Endothelial cell (in vitro differentiated cells): ENCODE measurements at places on chromosomes 11 and 22.

DNA sequence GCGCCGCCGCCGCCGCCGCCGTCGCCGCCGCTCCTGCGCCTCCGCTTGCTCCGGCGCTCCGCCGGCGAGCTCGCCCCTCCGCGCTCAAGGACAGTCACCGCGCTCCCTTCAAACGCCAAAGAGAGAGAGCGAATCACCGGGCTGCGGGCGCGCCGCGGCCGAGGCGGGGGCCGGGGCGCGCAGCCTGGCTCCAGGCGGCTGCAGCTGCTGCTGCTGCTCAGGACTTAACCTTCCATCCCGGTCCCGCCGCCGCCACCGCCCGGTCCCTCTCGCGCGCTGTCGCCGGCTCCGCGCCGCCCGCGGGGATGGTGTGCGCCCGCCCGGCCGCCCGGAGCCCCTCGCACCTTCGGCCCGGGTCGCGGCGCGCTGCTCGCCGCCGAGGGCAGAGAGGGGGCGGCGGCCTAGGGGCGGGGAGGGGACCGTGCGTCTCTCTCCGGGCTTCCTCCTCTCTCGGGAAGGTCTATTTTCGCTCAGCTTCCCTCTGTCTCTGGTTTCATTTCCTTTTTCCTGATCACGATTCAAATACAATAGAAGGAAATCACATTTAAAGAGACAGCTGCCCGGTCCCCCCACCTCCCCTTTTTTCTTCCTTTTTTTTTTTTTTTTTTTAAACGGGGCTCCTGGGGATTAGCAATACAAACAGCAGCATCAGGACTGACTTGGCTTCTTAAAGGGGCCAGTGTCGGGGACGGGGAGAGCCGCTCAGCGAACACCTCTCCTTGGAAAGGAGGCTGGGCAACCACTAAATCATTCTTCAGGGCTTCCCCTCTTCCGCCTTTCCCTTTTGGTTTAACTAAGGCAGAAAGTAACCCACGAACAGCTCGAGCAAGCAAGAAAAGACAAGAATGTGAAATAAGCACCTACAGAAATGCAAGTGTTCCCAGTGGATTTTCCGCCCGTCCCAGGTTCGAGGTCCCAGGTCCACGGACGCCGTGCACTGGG is 22.1 kb downstream of the LMO2 start:
- DNase-seq: peak; percentile 69

GRCh38 chr11:75513250-75513649 is 12.5 kb downstream of the GDPD5 start:
- no peak for DNase-seq

- DNase-seq: no peak
These were observed 59.3 kb downstream of the ENDOD1 start for GRCh38 chr11:95148938-95149337.

- no peak for DNase-seq
These were observed 33.3 kb downstream of the ST14 start for GRCh38 chr11:130192845-130193267.

GRCh38 chr11:4044976-4045646 is 49.5 kb upstream of the RRM1 start:
- no peak for DNase-seq

- no peak for DNase-seq
These were observed 79.5 kb downstream of the ST3GAL4 start for GRCh38 chr11:126434950-126435335.

GRCh38 chr11:1935156-1936071 is 11.7 kb upstream of the MRPL23 start:
- DNase-seq: no peak

GRCh38 chr11:46107780-46108179 is 13.5 kb downstream of the PHF21A start:
- no peak for DNase-seq

GRCh38 chr11:1109918-1110705 is 35.4 kb downstream of the MUC2 start:
- DNase-seq: no peak

DNA sequence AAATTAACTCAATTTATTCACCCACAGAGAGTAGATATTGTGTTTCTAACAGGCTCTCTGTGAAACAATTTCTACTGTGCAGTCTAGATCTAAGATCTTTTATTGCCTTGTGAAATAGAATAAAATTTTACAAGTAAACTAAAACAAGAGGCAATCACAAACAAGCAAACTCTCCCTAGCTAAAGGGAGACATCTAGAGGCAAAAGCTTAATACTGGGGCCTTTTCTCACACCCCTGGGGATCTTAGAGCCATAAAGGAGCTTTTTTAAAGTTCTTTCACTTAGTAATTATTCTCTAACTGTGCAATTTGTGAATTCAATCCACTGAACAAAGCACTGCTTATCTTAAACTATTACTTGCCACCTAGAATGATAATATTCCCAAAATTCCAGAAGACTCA is 19.7 kb downstream of the ALG9 start:
- no peak for DNase-seq

GRCh38 chr11:45924036-45924915 is 1.8 kb downstream of the LARGE2 start:
- no peak for DNase-seq

- no peak for DNase-seq
These were observed 4.9 kb downstream of the NDUFC2 start for GRCh38 chr11:78074756-78075155.

- DNase-seq: no peak
These were observed 105.5 kb downstream of the PARVA start for GRCh38 chr11:12482839-12483238.

DNA sequence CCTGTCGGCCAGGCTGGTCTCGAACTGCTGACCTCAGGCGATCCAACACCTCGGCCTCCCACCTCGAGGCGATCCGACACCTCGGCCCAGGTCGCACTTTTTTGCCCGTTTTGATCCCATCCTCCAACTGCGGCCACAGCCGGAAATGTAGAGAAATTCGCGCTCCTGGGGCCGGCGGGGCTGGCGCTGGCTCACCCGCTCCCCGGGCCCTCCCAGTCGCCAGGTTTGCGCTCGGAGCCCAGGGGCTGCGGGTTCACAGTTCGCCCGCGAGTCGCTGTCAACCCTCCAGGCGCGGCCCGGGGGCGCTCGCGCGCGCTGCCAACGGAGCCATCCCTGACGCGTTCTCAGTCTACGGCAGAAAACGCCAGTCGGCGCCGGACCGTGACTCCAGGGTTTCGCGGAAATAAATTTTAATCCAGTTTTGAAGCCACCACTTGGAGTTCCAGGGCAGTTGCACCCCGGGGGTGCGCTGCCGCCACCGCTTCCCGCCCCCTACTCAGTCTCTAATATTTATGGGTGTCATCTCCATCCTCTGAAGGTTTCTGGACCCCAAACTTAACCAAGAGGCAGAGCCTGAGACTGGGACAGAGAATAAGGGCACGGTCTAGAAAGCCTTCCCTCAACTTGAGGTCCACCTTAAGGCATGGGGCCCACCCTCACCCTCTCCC is 1.5 kb upstream of the KLHDC7B start:
- DNase-seq: peak; percentile 88

DNA sequence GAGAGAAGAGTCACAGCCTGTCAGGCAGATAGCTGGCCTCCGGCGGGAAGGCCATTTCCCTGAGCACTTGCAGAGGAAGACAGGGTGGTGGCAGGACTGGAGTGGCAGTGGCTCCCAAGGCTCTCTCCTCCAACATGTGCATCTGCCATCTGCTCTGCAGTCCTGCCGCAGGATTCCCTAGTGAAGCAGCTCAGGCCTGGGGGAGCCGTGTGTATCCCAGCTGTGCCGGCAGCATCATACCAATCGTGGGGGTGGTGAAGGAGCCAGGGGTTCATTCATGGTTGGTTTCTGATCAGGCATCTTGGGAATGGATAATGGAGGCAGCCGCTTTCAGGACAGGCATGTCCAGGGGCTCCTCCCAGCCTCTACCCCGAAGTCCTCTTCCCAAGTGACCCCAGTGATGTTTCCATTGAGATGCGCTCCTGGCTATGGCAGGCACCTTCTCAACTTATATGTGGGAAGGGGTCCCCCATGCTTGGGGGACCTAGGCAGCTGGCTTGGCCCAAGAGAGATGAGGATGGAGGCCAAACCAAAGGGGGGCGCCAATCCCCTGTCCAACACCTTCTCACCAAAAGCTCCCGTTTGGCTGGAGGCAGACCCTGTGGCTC is 6.1 kb downstream of the TAGLN start:
- DNase-seq: no peak

GRCh38 chr11:110311783-110312579 is 15.6 kb upstream of the RDX start:
- DNase-seq: no peak

DNA sequence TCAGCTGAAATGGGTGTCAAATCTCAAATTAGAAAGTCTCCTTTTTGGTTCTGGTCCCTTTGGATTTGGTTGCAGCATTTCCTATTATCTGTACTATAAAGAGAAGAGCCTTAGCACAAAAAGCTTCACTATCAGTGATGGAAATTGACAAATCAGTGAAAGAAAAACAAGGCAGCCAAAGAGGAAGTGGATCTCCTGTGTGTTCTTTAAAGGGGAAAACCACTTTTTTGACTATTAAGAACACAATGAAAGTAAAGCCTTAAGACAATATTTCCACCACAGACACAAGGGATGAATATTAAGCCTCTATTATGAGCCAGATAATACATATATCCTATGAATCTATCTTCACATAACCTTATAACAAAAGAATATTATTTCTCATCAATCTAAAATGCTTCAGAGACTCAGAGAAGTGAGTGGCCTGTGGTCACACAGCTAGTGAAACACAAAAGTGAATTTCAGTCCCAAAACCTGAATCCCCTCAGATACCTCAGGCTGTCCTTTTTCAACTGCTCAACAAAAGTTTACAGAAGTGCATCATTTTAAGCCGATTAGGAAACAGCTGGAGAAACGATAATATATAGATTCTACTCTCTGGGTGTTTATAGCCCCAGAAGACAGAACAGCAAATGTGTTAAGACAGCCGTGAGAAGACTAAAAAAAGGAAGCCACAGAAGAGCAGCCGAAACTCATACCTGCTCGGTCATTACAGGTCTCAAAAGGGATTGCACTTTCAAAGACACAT is 24.4 kb upstream of the FSHB start:
- no peak for DNase-seq

DNA sequence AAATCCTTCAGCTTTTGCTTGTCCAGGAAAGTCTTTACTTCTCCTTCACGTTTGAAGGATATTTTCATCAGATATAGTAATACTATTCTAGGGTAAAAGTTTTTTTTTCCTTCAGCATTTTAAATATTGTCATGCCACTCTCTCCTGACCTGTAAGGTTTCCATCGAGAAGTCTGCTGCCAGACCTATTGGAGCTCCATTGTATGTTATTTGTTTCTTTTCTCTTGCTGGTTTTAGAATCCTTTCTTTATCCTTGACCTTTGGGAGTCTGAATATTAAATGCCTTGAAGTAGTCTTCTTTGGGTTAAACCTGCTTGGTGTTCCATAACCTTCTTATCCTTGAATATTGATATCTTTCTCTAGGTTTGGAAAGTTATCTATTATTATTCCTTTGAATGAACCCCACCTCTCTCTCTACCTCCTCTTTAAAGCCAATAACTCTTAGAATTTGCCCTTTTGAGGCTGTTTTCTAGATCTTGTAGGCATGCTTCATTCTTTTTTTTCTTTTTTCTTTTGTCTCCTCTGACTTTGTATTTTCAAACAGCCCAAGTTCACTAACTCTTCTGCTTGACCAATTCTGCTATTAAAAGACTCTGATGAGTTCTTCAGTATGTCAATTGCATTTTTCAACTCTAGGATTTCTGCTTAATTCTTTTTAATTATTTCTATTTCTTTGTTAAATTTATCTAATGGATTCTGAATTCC is 12.0 kb upstream of the WEE1 start:
- DNase-seq: no peak

DNA sequence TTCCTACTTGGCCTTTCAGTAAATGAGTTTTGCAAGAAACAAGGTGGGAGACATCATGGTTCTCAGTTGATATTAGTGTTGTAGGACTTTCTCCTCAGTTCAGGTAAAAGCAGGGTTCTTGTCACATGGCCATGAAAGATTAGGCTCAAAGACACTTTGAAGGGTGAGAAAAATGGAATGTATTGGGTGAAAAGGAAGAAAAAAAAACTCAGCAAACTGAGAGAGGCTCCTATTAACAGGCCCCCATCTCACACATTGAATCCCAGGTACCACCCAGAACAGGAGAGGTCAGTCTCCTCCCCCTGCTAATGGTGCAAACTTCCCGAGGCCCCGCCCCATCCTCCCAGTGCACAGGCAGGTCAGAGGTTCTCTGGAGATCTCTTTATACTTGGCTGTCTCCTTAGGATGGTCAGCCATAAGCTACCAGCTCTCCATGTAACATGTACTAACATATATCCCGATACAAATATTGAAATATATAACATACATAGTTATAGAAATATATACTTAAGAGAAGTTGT is 62.2 kb downstream of the MICAL2 start:
- no peak for DNase-seq

DNA sequence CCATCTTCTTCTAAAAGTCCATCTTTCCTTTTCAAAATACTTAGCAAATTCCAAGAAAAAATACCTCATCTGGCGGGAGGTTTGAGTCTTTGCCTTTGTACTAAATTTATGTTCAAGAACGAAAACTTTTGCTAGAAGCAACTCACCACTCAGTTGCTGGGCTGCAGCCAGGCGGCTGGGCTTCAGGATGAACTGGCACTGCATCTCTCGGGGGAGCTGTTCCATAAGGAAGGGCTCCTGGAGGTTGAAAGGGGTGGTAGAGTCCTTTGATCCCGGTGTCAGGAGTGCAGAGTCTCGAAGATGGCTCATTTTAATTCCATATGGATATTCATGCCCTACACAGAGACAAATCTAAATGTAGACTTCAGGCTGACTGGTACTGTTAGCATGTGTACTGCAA is 105.8 kb downstream of the ARHGAP20 start:
- no peak for DNase-seq

- DNase-seq: peak; percentile 75
These were observed 590.0 kb downstream of the METTL15 start for GRCh38 chr11:28697920-28698827.

- no peak for DNase-seq
These were observed 15.2 kb downstream of the TRIM3 start for GRCh38 chr11:6458352-6459098.

DNA sequence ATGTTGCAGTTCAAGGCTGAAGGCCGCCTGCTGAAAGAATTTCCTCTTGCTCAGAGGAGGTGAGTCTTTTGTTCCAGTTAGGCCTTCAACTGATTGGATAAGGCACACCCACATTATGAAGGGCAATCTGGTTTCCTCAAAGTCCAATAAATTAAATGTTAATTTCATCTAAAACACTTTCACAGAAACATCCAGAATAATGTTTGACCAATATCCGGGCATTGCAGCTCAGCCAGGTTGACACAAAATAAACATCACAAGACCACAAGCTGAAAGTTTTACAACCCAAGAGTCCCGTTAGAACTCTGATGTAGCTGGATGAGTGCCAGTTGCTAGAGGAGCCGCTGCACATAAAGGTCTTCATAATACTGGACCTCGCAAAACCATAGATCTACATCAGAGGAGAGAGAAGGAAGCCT is 64.9 kb upstream of the EED start:
- DNase-seq: no peak

DNA sequence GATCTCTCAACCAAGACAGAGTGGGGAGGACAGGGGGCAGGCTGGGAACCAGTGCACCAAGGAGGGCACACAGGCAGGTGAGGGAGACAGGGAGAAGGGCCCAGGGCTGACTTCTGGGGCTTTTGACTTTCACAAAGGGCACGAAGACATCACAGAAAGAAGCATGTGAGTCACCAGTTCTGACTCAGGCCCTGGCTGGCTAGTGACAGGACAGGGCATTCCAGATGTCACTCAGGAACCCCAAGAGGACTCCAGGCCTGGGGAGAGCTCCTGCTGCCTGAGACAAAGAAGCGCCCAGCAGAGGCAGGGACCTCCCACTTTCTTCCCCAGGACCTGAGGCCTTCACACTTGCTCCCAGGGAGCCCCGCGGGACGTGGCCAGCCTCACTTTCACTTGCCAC is 497.2 kb downstream of the BUD13 start:
- no peak for DNase-seq
